ENCODE measurements at places on chromosomes 4 and X. TPM values are rescaled to one million over a fixed set of nuclear protein-coding genes. Genes with fewer than 3 reads are reported as not detected.

SPANXA1 gene
- not detected for total RNA-seq

PRDM8 gene
- 63.8 TPM for total RNA-seq

ZCCHC13 gene
- total RNA-seq = not detected

IL15 gene
- 1.1 TPM for total RNA-seq

HS6ST2 gene
- total RNA-seq = 7.4 TPM

DNA sequence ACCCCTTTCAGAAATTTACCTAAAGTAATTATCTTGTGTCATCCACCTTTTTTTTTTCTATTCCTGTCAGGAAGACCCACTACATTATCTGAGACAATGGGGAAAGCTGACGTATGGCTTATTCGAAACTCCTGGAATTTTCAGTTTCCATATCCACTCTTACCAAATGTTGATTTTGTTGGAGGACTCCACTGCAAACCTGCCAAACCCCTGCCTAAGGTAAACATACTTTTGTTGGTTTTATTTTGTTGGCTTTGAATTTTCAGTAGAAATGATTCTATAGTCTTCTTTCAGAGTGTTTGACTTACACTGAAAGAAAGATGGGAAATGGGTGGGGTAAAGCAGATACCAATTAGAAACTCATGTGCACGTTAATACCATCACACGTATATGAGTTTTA, 2.2 kb downstream of the UGT2B7 start:
- DNase-seq = no peak

- DNase-seq = peak; percentile 25
These were observed 90.8 kb downstream of the IRF2 start for GRCh38 chr4:184383497-184384055.

GRCh38 chr4:140103676-140104075, 50.3 kb downstream of the MAML3 start:
- DNase-seq = peak; percentile 29

DNA sequence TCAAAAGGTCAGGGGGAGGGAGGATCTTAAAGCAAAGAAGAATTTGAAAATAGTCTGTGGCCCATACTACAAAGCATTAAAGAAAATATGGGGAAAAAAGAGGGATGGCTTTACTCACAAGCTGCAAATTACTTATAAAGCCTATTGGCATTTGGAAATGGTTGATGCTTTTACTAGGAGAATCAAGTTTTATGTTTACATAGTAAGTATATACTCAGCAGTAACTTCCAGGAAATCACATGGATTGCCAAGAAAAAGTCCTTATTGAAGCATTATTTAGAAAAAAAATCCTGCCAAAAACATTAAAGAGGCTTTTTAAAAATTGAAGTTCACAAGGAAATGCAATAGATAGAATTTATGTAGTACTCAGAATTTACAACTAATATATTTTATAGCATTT, 8.4 kb upstream of the SH3RF1 start:
- DNase-seq = no peak

DNA sequence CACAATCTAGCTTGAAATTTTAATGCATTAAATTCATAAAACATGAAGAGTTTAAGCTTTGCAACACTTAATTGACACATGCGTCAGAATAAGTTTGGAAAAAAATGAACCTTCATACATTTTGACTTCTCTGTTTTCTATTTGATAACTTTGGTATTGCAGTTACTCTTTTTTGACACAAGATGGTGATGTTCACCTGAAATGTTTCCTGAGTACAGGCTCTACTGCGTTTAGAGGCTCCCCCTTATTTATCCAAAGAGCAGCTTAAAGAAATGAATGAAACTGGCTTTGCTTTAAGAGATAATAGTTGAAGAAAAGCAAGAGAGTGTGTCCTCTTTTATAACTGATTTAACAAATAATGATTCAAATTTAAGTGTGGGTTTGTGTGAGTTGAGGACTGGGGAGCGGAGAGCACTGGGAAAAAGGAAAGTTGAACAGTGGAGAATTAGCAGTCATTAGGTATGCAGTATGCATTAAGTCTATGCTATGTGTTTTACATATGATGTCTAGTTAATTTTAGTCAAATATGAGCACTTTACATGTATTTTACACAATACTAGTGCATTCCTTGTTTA, 180.6 kb upstream of the NUDT6 start:
- DNase-seq = no peak

DNA sequence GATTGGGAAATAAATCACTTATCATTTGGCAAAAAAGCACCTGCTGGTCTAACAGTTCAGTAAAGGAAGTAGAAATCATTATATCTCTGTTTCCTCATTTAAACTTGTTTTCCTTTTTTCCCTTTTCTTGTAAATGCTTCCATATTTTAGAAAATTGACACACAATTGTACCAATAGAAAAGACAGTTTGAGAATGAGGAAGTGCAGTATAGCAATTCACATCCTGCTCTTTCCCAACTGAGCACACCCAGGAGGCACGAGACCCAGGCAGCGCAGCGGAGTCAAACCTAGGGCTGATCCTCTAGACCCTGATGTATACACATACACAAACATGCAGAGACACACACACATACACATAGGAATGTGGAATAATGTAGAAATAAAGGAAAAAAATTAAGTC, 74.8 kb upstream of the PACRGL start:
- no peak for DNase-seq

- DNase-seq = no peak
These were observed 2.6 kb upstream of the HPGDS start for GRCh38 chr4:94345266-94345665.

GRCh38 chr4:47624031-47624441, 139.0 kb downstream of the ATP10D start:
- no peak for DNase-seq

- DNase-seq = no peak
These were observed 22.4 kb downstream of the NEIL3 start for GRCh38 chr4:177332119-177332518.

DNA sequence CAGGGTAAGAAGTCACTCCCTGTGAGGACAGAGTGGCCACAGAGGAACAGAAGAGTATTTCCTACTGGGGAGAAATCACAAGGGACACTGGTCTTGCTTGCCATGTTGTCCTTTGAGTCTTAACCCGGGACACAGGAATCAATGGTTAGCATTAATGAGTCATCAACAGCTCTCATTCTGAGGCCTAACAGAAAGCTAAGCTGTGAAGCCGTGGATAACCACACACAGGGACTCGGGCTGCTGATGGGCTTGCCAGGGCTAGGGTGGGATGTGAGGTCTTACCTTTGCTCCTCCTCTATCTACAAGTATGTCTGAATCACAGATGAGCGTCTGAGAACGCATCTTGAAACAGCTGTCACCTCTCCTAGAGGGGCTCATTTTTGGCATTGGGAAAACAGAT, 22.2 kb downstream of the HELT start:
- no peak for DNase-seq

DNA sequence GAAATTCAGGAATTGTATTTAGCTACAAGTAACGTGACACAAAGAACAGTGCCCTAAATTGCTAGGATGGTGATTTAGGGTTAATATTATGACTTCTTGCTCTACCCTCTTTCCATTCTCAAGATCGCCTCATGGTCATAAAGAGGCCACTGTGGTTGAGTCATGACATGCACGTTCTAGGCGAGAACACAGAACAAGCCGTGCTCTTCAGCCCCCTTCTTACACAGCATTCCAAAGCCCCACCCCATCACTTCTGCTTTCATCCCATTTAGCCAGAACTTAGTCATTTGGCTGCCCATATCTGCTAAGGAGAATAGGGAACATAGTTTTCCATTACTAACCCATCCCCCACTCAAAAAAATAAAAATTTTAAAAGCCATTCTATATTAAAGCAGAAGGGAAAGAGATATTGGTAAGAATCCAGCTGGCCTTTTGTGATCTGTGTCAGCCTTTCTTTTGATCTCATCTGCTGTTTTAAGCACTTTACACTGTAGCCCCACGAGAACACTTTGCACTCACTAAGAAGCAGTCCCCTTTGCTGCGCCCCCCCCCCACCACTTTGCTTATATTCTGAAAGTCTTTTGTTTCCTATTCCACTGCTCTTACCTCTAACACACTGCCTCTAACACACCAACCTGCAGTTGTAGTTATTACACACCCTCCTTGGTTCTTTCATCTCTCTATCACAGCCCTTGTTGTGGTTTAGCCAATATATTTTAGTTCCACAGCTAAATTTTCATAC, 28.4 kb downstream of the NPNT start:
- no peak for DNase-seq

GRCh38 chr4:71334465-71334882, 4.3 kb upstream of the SLC4A4 start:
- DNase-seq = no peak

DNA sequence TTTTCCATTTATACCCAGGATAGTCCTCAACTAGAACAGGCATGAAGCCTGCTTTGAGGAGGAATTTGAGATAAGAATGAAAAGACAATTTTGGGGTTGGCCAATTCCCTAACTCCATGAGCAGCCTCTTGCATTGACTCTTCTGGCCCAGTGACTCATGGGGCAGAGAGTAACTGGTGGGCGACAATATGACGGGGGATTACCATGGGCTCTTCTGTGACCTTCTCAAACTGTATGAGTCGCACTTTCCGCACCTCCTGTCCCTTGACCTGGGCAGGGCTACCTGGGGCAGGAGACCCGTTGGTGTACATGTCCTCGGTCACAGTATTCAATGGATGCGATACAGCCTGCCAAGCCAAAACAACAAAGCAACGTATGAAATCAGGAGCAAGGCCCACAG, 13.3 kb downstream of the MPP1 start:
- no peak for DNase-seq

DNA sequence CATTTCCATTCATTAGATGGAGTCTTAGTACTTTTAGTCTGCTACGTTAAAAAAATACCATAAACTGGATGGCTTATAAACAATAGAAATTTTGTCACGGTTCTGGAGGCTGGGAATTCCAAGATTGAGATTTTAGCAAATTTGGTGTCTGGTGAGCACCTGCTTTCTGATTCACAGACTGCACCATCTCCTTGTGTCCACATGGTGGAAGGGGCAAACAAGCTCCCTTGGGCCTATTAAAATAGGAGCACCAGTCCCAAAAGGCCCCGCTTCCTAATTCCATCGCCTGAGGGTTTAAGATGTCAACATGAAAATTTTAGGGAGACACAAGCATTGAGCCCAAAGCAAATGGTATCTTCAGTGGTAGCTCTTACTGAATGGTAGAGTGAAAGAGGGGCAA, 120.5 kb upstream of the MAP9 start:
- no peak for DNase-seq

GRCh38 chr4:133320576-133321170, 171.6 kb downstream of the PCDH10 start:
- no peak for DNase-seq

DNA sequence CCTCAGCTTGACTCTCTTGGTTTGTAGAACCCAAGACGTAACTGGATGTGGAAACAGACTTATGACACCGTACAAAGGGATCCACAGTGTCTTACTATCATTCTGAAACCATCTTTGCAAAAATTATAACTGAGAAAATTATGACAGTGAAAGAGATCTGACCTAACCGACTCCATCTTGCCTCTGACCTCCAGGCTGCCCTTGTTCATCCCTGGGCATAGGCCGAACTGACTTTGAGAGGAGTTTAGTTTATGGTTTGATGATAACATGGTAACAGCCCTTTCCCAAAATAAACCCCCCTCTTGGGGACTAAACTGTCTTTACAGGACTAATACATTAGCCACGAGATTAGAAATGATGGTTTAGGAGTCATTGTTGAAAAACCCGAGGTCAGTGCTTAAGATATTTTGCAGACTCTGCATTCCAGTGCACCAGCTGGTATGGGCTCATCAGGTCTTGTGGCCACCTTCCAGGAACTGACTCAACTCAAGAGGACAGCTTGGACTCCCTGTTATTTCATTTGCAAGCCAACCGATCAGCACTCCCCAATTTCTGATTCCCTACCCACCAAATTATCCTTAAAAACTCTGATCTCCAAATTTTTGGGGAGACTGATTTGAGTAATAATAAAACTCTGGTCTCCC, 49.6 kb downstream of the CASP3 start:
- DNase-seq = no peak

Measured in dorsolateral prefrontal cortex (tissue), 122 donors.